ENCODE measurements at places on chromosomes 7 and 10.

DNA sequence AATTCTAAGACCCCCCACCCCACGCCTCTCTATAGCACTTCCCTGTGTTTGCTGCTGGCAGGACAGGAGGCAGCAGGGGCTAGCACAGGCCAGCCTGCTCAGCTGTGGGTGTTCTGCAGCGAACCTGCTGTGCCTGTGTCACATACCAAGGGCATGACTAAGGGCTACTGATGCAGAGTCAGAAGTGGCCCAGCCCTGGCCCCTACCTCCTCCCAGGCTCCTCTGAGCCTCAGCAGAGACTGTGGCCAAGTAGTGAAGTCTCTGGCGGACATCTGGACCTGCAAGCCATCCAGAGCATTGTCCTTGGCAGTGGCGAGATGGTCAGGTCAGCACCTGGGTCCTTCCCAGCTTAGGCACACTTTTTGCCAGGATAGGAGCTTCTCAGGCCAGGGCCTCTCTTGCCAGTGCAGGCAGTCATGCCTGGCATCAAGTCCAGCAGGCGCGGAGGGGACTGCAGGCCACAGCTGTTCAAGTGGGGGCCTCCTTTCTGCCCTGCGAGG lies 116.3 kb upstream of the RET start:
- peak; percentile 14 for DNase-seq

GRCh38 chr7:32074787-32075585 lies 4.8 kb upstream of the PDE1C start:
- DNase-seq, result no peak

DNA sequence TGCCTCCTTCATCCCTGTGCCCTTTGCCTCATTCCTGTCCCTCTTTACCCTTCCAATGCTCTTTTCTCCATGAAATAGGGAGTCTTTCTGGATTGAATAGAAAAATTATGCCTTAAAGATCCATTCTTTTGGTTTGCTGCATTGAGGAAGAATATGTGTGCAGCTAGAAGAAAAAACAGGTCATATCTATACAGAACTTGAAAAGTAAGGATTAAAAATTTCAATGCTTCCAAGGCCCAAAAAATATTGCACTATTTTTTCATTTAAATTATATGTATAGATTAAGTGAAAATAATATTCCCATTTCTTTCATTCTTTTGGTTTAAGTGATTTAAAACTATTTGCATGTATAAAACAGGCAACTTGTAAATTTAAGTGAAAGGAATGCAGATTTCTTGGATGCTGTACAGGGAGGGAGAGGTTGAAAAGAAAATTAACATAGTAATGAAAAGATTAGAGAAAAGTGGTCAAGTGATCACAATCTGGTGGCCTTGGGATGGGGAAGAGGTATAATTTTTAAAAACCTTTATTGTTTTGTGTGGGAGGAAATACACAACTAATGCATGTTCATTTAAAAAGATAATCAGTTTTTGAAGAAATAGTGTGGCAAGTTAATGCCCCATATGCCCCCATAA lies 18.5 kb upstream of the EVX1 start:
- no peak for DNase-seq

- no peak for DNase-seq
These were observed 146.2 kb upstream of the MBL2 start for GRCh38 chr10:52918714-52919305.

GRCh38 chr7:8582728-8583127 lies 149.3 kb downstream of the NXPH1 start:
- no peak for DNase-seq

GRCh38 chr10:79367426-79368189 lies 20.3 kb downstream of the PPIF start:
- DNase-seq, result no peak

GRCh38 chr7:70589590-70589989 lies 542.4 kb upstream of the GALNT17 start:
- no peak for DNase-seq

- DNase-seq, result no peak
These were observed 2.5 kb upstream of the LFNG start for GRCh38 chr7:2517026-2517425.

DNA sequence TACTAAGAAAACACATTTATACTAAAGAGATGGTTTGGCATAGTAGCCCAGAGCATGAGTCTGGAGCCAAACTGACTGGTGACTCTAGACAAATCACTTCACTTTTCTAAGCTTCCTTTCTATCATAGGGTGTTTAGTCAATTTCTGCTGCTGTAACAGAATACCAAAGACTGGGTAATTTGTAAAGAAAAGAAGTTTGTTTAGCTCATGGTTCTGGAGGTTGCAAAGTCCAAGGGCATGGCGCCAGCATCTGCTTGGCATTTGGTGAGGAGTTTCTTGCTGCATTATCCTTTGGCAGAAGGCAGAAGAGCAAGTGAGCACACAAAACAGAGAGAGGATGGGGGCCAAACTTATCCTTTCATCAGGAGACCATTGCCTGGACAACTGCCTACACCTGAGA lies 146.3 kb downstream of the CHCHD3 start:
- no peak for DNase-seq

DNA sequence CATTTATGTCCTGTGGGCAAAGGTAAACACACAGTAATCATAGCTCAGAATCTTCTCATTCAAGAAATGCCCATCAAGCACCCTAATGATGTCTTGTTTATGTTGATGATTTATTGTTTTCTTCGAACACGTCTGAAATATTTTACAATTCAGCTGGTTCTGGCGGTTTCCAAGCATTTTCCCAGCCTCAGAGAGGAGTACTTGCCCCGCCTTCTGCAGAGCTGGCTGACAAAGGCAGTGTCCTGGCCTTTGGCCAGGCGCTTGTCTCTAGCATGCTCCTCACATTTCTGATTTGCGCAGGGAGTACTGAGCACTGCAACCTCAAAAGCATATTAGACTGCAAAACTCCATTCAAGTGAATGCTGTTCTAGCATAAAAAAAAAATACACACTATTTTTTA lies 314.2 kb upstream of the GNAI1 start:
- peak; percentile 71 for DNase-seq

DNA sequence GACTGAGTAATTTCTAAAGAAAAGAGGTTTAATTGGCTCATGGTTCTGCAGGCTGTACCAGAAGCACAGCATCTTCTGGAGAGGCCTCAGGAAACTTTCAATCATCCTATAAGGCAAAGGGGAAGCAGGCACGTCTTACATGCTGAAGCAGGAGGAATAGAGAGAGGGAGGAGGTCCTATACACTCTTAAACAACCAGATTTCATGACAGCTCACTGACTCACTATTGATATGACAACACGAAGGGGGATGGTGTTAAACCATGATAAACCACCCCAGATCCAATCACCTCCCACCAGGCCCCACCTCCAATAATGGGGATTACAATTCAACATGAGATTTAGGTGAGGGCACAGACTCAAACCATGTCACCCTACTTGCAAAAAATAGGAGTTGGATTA lies 201.5 kb downstream of the CDK14 start:
- DNase-seq, result no peak

DNA sequence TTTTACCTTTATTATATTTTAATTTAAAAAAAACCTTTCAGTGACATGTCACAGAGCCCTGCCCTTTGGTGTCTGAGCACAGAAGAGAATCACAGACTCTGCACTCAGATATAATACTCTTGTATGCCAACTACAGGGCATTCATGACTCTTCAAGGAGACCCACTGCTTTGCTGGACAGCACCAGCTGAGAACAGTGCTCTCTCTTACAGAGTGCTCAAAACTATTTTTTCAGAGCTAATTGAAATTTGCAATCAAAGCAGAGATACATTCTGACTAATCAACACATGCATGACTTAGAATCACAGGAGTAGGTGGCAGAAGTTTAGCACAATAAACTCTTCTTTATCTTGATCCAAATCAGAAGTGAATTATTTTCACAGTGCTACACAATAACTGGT lies 99.1 kb downstream of the OSBPL3 start:
- no peak for DNase-seq

DNA sequence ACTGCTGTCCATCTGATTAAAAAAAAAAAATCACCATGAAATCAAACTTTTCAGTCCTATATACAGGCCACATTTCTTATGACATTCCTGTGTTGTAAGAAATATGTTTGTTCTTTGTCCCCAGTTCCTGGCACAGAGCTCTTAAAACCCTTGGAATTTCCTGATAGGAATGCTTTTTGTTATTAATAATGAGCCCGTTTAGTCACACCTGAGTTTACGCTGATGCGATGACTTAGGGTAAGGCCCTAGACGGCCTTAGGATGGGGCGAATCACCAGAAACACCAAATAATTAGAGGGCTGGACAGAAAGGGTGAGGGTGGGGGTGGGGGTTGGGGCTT lies 17.5 kb downstream of the TSPAN15 start:
- no peak for DNase-seq

DNA sequence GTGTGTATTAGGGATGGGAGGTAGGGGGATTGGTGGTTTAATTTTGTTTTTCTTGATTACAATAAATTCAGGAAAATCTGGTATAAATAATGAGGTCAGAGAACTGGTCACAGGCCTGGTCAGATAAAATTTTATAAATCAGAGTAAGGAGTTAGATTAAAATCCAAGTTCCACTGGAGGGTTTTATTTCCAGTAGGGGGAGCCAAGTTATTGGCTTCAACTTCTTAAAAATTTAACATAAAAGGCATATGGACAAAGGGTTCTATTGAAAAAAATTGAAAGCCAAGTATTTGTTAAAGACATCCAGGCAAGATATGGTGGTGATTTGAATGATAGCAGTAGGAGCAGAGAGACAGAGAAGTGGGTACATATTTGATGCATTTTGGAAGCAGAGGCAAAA lies 763.3 kb downstream of the SORCS1 start:
- no peak for DNase-seq
